ENCODE measurements at places on chromosomes 1 and 21. TPM values are rescaled to one million over a fixed set of nuclear protein-coding genes. Genes with fewer than 3 reads are reported as not detected.

ZNHIT6 gene
- 20.4 TPM for total RNA-seq

HES3 gene
- 25.2 TPM for total RNA-seq

C1QTNF12 gene
- 0.79 TPM for total RNA-seq

CD1E gene
- total RNA-seq, result not detected

FYB2 gene
- not detected for total RNA-seq

DNA sequence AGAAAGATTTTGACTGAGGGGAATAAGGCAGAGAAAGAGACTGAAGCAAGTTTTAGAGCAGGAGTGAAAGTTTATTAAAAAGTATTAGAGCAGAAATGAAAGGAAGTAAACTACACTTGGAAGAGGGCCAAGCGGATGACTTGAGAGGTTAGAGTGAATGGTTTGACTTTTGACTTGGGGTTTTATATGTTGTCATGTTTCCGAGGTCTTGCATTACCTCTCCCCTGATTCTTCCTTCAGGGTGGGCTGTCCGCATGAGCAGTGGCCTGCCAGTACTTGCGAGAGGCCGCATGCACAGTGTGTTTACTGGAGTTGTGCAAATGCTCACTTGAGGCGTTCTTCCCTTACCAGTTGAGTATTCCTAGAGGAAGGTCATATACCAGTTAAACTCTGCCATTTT is 13.0 kb upstream of the DENND2D start:
- DNase-seq, result no peak

DNA sequence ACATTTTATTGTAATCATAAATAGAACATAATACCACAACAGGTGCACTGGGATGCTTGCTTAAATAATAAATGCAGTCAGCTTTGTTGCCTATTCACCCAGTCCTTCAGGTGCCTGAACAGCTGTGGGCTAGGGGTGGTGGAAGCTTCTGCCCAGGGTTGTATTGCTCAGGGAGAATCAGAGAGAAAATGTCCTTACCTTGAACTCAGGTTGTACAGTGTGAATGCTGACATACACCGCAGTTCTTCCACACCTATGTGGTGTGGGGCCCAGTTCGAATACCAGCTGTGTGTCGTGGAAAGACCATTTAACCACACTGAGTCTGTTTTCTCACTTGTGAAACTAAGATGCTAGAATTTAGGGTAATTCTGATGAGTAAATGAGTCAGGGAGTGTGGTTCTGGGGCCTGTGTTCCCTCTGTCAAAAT is 115.7 kb upstream of the ATP1A1 start:
- DNase-seq, result no peak

DNA sequence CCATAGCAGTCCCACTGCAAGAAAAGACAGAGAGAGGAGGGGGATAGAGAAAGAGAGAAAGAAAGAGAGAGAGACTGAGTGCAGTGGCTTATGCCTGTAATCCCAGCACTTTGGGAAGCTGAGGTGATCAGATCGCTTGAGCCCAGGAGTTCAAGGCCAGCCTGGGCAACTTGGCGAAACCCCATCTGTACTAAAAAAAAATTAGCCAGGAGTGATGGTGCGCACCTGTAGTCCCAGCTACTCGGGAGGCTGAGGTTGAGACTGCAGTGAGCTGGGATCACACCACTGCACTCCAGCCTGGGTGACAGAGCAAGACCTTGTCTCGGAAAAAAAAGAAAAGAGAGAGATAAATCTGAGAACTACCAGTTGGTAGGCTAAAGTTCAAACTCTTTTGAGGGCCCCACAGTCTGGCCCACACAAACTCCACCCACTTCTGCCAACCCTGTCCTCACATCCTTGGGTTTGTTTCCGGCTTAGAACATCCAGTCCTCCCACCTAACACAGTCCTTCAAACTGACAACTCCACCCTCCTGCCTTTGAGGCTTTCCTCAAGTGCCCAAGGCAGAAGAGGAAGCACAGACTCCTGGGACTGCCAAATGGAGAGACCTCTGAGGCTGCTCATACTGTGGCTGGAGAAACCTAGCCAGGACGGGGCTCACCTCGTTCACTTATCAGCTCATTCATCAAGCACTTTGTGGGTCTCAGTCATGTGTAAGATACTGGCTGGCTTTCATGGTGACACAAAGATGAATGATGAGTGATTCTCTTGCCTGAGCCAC is 20.1 kb downstream of the TFAP2E start:
- DNase-seq, result no peak

GRCh38 chr1:168089326-168089978 is 47.3 kb downstream of the GPR161 start:
- no peak for DNase-seq

DNA sequence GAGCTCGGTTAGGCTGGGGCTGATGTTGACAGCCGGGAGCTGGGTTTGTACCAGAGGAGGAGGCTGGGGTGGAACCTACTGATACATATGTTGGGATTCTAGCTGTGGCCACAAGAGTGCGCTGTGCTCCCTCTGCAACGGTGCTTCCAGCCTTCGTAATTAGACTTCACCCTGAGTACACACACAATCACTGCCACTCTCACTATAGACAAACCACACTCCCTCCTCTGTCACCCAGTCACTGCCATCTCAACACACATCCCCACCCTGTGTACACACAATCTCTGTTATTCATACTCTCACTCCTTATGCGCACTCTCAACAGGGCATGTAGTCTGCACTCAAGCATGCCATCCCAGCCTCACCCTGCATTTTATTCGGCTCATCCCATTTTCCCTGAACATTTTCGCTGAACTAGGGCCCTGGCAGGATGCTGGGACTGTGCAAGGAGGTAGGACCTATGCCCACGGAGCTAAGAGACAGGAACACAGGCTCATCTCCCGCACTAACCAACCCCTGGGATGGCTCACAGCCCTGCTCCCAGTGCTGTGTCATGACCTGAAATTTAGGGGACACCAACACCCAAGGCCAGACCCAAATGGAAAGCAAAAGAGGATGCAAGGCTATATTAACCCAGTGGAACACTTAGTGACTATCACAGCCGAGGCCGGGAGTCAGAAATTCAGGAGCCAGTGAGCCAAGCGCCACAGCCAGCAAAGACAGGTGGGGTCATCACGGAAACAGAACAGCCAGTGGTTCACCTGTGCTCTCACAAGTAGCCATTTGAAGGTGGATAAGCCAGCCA is 5.7 kb downstream of the GJB3 start:
- peak; percentile 71 for DNase-seq

DNA sequence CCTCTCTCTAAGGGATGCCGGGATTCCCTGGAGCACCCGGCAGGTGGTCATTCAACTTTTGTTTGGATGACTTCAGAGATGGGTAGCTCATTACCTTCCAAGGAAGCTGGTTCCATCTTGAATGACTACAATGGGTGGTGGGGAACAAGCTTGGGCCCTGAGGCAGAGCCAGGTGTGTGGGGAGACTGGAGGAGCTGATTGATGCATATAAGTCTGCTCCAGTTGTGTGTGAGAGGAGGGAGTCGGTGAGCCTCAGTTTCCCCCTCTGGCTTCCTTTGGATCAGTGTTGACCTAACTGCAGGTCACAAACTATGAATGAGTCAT is 133.8 kb upstream of the ZBTB40 start:
- no peak for DNase-seq

GRCh38 chr1:14135070-14135469 is 435.1 kb downstream of the PRDM2 start:
- DNase-seq, result no peak

DNA sequence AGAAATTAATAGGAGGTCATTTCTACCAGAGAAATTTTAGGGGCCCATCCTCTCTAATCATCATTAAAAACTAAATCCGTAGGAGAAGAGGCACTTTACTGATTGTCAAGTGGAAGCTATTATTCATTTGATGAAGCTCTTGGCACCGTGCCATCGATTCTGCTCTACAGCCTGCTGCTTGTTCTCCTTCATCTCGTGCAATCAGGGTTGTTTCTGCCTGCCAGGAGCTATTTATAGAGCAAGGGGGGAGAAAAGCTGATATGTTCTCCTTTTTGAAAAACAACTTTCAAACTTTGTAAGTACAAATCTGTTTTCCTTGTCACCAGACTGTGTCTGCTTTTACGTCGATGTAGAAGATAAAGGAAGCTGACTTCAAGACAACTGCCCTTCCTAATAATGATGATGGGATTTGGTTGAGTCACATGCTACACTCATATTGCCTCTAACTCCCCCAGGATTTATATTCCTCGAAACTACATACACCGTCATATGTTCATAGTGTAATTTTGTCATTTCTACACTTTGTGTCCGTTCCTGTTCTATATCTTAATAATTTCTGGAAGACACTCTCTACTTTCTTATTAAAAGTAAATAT is 169.6 kb upstream of the LHX8 start:
- no peak for DNase-seq

GRCh38 chr1:107835151-107835670 is 129.8 kb downstream of the VAV3 start:
- DNase-seq, result no peak

GRCh38 chr1:176252191-176252590 is 45.1 kb upstream of the COP1 start:
- no peak for DNase-seq

DNA sequence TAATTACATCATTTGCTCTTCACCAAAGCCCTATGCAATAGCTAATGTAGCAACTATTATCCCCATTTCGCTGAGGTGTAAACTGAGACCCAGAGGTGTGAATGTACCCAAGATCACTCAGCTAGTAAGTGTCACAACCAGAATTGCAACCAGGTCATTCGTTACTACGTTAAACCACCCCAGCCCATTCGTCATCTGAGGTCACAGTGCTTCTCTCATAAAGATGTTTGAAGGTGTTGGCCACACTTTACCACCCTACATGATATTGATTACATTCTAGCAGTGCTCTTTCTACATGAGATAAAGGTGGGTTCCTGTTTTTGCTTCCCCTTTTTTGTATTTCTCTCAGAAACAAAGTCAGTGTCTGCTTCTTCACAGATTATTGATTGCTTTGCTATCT is 195.3 kb downstream of the ZBTB18 start:
- DNase-seq, result no peak

DNA sequence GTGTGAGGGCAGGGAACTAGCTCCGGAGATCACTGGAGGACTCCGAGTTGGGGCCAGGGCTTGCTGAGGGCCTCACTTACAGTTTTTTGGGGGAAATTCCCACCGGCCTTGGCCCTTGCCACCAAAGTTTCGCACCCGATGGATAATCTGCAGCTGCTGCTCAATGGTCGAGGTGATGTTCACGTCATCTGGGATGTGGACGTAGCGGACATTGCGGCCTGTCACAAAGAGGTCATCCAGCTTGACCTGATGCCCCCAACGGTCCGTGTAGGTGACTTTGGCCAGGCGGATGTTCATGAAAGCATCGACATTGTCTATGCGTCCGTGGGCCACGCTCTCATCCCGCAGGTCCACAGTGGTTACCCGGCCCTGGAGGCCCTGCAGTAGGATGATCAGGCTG is 4.0 kb downstream of the LSM10 start:
- DNase-seq, result no peak

- no peak for DNase-seq
These were observed 51.4 kb downstream of the SLC9A1 start for GRCh38 chr1:27103498-27103897.

DNA sequence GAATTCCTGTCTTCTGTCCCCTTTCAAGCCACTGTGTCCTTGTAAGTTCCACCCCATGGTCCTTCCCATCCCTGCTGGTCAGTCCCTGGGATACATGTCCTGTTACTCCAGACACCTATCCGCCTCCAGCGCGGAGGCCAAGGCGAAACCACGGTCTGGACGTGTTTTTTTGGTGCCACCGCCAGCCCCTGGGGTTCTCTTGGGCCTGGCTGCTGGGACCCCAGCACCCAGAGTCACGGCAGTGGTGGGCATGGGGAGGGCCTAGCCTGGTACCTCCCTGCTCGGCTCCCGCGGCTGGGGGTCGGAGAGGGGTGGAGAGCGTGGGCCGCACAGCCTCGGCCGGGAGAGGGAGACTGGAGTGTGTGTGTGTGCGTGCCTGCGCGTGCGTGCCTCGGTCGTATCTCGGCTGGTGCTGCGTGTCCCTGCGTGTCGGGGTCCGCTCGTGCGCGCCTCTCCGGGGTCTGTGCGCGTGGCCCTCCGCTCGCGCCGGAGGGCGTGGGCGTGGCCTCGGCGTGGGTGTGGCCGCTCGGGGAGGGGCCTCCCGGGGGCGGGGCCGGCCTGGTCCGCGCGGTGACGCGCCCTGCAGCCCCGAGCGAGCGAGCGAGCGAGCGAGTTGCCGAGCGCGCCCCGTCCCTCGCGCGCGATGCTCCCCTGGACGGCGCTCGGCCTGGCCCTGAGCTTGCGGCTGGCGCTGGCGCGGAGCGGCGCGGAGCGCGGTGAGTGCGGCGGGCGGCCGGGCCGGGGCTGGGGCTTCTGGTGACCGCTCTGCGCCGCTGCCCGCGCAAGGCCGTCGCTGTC is at the start of gene VWA1:
VWA1 (plus strand) TSS at position 585 of the 798 bp plus-strand sequence; CDS start at position 644, 59 bp downstream.
- DNase-seq, result peak; percentile 61

DNA sequence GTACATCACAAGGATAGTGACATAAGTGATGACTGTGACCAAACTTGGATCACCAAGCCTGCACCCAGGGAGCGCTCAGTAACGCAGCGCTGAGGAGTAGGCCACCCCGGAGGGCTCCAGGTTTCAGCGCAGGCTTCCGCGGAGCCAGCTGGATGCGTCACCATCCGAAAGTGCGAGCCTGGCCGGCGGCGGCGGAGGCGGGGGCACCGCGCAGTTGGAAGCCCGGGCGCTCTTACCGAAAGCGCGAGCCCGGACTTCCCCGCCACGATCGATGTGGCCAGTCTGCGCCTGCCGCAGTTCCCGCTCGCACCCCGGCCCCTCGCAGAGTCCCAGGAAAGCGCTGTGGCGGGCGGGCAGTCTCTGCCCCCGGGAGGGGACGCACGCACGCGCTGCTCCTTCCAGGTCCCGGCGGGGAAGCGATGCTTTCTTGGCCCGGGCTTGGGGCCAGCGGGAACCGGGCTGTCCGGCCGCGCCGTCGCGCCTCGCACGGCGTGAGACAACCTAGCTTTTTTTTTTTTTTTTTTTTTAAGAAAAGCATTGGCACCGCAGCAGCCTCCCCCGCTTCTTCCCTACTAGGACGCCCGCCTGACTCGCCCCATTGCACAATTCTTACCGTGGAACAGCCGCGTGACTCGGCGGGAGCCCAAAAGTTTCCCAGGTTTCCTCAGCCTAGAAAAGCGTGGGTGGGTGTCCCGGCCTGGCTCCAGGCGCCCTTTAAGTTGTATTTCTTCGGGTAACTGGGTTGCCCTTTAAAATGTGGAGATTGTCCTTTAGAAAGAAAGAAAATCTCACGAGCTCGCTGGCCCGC is 36.4 kb upstream of the JAK1 start:
- peak; percentile 51 for DNase-seq

DNA sequence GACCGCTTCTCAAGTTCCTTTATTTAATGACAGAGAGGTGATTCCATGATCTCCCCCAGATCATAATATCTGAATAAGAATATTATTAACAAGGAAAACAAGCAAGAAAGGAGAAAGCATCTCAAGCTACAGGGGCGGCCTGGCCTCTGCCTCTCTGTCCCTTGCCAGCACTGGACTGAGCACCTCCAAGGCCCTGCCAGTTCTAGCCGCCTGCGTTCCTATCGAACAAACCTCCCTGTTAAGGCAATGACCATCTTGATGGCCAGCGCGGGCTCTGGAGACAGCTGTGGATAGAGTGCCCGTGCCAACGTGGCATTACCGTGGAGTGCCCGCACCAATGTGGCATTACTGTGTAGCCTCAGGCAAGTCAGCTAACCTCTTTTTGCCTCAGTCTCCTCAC is 84.8 kb downstream of the NPHP4 start:
- DNase-seq, result no peak

- no peak for DNase-seq
These were observed 127.3 kb downstream of the SIK1 start for GRCh38 chr21:43299441-43300277.
